Stimulated activated CD8-positive, alpha-beta memory T cell treated with anti-CD3 and anti-CD28 coated beads, Interleukin-7, amount 100 ng/mL, for 48 hours (primary cell): ENCODE measurements at places on chromosomes 2 and 18.

DNA sequence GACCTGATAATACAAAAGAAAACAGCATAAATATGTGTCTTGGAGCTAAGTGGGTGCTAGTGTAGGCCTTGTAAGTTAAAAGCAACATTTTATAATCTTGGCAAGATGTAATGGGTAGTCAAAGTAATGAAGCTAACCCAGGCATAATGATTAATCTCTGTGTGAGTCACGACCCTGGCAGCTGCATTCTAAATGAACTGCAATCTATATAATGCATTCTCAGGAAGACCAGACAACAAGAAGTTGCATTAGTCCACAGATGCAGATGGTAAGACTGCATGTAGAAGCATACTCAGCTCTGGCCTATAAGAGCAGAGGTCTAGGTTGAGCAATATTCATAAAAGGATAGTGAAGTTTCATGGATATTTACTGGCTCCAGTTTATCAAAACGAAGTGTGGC, 85.6 kb upstream of the ETAA1 start:
- no peak for DNase-seq

DNA sequence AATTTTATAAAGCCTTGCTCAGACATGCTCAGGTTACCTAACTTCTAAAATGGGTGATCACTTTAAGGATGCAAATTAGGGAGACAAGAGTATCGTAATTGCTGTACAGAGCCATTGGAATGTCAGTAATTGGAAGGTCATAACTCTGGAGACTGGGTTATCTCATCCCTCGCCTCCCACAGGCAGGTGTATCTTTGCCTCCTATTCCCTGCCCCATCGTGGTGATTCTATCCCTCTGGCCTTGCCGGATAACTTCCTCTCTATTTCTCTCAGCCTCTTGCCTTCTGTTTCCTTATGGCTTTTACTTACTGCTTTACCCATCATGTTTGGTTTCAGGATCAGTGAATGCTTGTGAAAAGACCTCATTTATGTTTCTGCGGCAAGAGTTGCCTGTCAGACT, 2.5 kb downstream of the PDK1 start:
- DNase-seq = no peak

- no peak for DNase-seq
Observed at GRCh38 chr2:6297238-6297637, 568.5 kb downstream of the CMPK2 start.

GRCh38 chr18:62524440-62525200, 1.8 kb downstream of the ZCCHC2 start:
- DNase-seq = peak; percentile 25

GRCh38 chr2:36452260-36452659, 96.7 kb downstream of the CRIM1 start:
- DNase-seq = no peak

GRCh38 chr2:199409759-199410529, 47.8 kb downstream of the SATB2 start:
- DNase-seq = no peak

GRCh38 chr2:134396493-134396892, 142.6 kb downstream of the MGAT5 start:
- no peak for DNase-seq

GRCh38 chr2:28653892-28654662, 97.6 kb upstream of the PPP1CB start:
- DNase-seq = no peak

GRCh38 chr2:97355887-97356286, 233.8 kb downstream of the ANKRD36B start:
- no peak for DNase-seq

DNA sequence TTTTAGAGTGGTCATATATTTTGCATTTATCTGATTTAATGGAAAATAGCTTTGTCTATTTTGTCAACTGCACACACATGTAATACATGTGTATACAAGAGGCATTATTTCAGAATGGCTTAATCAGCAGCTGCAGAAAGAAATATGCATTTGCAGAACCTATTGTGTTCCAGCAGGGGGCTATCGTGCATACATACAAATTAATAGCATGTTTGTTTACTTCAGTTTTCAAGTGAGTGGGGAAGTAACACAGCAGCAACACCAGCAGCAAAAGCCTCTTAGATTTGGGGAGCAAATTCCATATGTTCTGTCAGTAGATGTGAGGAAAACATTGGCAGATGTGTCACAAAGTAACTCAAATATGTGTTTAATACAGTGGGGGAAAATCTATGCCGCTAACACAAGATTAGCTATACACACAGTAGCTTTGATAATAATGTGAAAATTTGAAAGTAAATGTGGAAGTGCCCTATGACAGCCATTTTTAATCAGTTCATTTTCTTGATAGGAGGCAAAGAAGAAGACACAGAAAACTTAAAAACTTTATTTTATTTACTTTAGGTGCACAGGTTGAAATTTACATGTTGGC, 218.1 kb downstream of the WDR7 start:
- DNase-seq = no peak

GRCh38 chr18:25310045-25310444, 41.9 kb downstream of the ZNF521 start:
- no peak for DNase-seq

DNA sequence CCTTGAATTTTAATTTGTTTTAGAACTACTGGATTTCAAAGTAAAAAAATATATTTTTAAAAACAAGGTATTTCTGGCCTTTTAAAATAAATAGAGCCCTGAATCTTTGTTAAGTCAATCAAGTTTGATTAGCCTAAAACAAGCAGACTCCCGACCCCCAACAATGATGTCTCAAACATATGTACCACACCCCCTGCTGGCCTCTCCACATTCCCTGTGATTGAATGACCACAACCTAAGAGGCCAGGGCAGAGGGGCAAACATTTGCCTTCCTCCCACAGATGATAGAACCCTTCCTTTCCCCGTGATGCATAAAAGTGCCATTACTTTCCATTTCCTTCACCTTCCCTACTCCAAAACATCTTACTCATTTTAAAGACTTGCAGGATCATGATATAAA, 130.9 kb downstream of the STK39 start:
- no peak for DNase-seq

DNA sequence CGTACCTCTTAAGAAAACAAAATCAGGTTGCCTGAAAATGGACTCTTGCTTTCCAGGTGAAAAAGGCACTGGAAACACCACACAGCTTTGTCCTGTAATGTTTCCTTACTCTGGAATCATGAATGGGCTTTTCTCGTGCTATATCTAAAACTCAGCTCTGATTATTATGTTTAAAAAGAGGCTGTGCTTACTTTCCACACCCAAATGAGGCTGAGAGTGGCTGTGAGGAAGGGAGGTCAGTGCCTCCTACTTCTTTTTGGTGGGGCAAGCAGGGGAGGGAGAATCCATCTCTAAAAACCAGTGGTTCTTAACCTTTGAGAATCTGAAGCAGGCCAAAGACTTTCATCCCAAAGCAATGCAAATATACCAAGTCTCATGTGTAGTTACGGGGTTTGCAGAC, 148.6 kb downstream of the FAM210A start:
- DNase-seq = no peak

GRCh38 chr2:223914324-223914723, 30.8 kb downstream of the WDFY1 start:
- DNase-seq = no peak

DNA sequence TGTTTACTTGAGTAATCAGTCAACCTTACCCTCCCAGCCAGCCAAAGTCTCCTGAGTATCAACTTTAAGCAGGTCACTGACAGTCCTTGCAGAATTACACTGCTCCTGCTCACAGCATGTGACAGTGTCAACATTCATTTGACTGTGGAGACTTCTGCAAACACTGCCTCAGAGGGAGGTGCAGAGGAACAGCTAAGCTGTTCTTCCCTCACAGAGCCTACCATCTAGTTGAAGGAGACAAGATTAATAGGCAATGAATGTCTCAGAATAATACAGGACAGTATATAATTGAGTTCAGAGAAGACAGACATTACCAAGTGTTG, 11.9 kb downstream of the SLC14A2 start:
- no peak for DNase-seq

DNA sequence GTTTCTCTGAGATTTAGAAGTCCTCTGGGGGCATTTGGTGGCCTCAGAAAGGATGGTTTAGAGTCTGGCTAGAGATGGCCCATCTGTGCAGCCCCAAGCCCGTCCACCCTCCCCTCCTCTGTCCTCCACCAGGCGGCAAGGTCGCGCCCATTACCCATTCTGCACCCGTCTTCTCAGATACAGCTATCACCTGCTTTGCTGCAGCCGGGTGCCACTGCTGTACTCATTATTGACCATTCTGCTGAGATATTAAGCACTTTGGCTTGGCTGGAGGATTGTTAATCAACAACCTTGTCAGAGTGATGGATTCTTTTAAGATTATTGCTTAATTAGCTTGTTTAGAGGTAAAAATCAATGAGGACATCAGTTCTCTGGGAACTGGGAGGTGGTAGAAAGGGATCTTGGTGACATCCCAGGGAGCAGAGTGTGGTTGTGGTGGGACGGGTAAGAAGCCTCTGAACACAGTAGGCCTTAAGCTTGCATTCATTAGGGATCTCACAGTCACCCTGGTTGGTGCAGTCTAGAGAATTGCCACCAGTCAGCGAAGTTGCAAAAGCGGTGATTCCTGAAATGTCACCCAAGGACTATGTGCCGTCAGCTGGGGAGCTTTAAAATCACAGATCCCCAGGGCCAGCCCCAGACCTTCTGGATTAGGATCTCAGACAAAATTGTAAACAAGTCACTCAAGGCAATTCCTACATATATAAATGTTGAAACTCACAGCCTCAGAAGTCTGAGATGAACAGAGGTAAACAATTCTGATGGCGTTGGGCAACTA, 90.9 kb downstream of the CAPN13 start:
- DNase-seq = no peak

DNA sequence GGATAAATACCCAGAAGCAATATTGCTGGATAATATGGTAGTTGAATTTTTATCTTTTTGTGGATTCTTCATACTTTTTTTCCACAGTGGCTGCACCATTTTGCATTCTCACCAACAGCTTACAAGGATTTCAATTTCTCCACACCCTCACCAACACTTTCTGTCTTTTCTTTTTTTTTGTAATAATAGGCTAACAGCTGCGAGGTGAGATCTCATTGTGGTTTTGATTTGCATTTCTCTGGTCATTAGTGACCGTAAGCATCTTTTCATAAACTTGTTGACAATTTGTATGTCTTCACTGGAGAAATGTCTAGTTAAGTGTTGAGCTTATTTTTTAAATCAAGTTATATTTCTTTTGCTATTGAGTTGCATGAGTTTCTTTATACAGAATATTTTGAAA, 17.6 kb upstream of the SLC9A2 start:
- DNase-seq = no peak

- no peak for DNase-seq
Observed at GRCh38 chr2:44772131-44772530, 169.4 kb upstream of the SIX3 start.
